Amygdala (tissue), 56 donors: ENCODE measurements at places on chromosomes 3 and 15.

DNA sequence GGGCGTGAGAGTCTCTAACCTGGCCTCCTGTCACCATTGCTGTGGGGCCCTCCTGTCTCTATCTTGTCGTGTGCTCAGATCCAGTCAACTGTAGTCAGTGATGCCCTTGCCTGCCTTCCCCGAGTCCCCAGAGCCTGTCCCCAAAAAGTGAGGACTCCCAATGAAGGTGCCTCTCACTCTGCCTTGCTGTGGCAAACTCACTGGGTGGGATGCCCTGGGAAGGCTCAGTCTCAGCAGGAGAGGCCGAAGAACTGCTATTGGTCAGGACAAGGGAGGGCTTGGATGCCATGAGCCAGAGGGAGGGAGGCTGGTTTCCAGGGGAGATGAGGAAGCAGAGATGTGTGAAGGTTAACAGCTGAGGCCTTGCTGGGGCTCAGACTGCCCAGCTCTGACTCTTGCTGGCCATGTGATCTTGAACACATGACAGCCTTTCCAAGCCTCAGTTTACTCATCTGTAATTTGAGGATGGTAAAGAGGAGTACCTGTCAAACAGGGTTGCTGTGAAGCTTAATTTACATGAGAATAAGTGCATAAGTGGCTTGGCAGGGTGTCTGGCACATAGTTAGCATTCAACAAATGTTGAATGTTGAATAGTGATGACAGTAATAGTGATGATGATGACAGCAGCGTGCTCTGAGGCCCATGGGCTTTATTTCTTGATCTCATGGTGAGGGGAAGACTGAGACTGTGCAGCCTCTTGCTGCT, 8.2 kb downstream of the KY start:
- no peak for DNase-seq

DNA sequence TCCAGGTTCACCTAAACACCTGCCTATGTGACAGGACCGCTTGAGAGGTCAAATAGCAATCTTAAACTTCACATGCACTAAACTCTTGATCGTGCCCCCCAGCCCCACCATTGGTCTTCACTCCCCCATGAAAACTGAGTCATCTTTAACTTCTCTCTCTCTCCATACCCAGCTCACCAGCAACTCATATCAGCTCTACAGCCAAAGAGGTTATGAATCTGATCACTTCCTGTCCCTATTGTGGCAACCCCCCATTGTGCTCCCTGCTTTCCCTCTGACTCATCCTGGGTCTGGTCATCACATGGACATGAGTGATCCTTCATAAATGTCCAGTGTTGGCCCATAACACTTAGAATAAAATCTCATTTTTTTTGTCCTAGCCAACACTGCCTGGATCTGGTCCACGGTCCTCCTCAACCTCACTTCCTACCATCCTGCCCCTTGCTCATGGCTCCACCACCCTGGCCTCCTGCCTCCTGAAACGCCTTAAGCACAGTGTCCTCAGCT, 103.4 kb upstream of the HACD2 start:
- no peak for DNase-seq

- DNase-seq = no peak
These were observed 49.7 kb upstream of the POMGNT2 start for GRCh38 chr3:43155464-43156121.

GRCh38 chr3:140736863-140737460, 59.1 kb downstream of the TRIM42 start:
- peak; percentile 25 for DNase-seq

DNA sequence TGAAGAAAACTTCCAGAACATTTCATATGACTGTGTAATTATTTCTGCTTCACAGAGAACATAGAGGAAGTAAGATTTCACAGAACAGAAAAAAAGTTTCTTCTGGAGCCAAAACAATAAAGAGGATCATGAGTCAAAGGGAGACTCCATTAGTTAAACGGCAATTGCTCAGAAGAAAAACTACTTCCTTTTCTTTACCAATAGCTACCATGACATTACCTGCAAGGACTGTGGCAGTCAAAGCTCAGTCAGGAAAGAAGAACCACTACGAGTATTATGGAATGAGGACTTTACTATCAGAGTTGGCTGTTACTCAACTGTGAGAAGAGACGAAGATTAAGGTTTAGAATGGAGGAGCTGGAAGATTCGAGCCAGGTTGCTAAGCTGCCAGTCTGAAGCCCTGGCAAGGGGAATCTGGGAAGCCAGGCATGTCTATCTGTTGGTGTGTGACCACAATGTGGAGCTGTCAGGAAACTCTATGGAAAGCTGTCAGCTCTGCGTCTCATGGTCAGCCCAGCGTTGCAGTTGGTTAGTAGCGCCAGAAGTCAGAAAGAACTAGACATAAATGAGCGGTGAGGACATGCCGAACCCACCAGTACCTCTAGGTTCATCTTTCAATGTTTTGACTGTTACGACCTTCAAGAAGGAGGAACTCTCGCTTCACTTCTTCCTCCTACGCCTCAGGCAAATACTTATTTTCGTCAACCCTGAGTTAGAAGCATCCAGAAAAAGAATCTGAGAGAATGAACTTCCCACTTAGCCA, 604.3 kb downstream of the FGF12 start:
- DNase-seq = no peak

- peak; percentile 66 for DNase-seq
These were observed 11.8 kb downstream of the TNK2 start for GRCh38 chr3:195896361-195897080.

- no peak for DNase-seq
These were observed 16.3 kb upstream of the MB21D2 start for GRCh38 chr3:192933779-192934460.

- DNase-seq = no peak
These were observed 49.1 kb upstream of the TMEM158 start for GRCh38 chr3:45275006-45275704.

DNA sequence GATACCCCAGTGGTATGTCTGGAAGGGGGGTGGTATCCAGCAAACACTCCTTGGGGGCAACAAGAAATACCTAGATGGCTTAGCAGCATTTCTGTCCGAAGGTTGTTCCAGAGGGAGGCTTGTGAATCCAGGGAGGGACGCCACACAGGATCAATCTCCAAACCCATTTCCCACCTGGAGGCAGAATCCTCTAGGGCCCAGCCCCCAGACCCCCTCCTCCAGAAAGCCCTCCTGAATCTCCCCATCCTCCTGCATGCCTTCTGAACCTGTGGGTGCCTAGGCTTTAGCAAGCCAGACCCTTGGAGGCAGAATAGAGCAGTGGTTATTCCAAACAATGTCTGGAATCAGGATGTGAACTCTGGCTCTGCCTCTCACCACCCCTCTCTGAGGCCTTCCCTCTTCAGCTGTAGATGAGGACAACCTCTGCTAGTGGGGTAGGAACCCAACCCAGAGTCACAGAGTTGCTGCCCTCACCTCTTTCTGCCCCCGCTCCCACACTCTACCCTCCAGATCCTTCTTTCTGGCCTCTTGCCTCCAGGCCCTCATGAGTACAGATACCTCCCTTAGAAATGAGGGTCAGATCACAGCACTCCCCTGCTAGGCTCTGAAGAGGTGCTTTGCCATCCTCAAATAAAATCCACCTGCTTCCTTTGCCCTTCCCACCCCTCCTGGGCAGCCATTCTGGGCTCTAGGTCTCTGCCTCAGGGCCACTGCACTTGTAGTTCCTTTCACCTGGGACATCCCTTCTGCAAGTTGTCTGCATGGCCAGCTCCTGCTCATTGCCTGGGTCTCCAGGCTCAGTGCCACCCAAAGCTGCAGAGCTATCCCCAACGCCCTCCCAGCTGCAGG, 8.1 kb downstream of the CISH start:
- DNase-seq = no peak

DNA sequence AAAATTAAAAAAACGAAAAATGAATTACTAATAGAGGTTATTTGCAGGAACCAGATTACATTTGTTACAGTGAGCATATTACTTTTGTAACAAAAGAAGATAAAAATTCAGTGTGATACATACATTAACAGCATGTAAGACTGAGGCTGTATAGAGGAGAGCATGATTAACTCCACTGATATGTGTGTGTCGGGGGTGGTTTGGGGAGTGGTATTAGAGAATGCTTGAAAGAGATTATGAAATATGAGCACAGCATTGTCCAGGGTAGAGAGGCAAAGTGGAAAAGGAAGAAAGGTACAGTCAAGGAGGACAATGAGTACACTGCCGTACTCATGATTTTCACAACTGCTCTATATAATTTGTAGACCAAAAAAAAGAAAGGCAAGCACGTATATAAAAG, 62.9 kb upstream of the LRRFIP2 start:
- DNase-seq = no peak

DNA sequence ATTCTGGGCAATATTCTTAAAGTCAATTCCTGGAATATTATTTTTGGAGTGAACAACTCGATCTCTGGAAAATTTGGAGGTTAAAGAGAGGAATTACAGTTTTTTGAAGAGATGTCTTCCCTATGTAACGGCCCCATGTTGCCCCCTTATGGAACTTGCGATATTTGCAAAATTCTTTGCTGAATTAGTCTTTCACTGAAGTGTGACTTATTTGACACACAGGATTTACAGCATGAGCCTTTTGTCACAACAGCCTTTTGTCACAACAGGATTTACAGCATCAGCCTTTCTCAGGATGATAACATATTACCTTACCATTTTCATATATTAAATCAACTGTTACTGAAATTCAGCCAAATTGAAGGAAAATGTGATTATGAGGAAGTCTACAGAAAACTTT, 37.8 kb upstream of the SPTSSB start:
- no peak for DNase-seq

DNA sequence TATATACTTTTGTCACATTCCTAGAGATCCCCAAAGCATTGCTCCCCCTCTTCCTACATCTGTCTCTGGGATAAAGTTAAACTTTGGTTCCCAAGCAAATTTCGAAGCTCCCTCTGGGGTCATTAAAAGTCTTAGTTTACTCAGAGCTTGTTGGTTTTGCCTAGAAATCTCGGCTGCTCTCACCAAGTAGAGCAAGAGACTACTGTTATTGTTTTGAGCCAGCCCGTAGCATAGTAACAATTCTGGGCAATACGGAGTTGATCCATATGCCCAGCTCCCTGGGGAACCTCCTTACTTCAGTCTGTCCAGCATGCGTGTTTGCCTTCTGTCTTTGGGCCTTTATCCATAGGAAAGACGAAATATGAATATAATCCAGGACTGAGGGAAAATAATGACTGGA, 10.0 kb upstream of the P3H2 start:
- no peak for DNase-seq

GRCh38 chr15:67955252-67955651, 98.9 kb upstream of the PIAS1 start:
- no peak for DNase-seq

- no peak for DNase-seq
These were observed 110.9 kb downstream of the MYRIP start for GRCh38 chr3:39920271-39920670.

DNA sequence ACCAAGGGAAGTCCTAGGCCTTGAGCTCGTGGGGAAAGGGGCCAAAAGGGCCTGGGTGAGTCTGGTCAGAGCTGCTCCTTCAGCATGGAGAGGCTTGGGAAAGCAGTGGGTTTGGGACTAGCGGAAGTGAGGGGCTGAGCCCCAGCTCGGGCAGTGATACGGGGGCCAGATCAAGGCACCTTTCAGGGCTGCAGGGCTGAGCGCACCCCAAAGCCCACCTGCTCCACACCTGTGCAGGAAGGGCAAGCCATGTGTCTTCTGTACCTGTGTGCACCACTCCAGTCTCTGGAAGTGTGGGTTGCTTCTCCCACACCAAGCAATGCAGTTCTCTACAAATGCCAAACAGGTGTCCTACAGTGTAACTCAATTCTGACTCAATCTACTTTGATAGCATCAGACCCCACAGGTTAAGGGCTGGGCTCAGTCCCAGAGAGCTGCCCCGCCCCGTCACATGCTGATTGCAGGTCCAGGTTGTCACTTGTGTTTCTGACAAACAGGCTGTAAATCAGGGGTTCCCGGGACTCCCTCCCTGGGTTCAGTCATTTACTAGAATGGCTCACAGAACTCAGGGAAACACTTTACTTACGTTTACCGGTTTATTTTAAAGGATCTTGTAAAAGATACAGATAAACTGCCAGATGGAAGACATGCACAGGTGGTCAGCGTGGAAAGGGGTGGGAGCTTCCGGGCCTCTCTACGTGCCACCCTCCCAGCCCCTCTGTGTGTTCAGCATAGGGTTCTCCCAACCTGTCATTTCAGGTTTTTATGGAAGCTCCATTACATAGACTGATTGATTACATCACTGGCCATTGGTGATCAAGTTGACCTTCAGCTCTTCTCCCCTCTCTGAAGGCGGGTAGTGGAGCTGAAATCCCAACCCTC, 28.8 kb upstream of the KLF13 start:
- DNase-seq = no peak

DNA sequence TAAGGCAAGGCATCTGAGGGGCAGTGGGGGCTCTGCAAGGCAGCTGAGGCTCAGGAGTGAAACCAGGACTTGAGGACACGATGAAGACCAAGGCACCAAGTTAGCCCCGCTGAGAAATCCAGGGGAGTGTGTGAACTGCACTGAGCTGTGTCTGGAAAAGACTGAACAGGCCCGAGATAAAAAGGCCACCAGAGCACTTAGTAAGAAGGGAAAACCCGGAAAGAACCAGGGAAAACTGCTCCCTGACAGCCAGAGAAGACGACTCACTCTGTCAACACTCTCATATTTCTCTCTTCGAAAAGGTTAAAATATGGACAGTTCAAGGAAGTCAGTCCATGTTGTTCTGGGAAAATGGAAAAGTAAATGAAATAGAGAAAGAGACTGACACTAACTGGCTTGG, 109.0 kb downstream of the SEC22A start:
- DNase-seq = no peak

DNA sequence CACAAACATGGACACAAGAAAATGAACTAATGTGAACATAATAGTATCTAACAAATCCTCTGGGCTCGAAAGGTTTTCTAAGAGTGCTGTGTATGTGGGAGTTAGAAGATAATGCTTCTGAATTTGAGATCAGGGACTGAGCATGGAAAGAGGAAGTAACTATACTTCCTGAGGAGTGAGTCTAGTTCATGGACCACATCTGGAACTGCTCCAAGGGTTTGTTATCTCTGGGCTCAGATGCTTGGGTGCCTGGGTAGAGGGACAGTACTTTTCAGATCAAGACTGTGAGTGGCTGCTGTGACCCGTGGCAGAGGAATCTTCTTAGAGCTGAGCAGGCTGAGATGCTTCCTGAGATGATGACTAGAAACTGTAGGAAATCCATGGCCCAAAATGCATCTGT, 28.5 kb downstream of the TBC1D23 start:
- no peak for DNase-seq

DNA sequence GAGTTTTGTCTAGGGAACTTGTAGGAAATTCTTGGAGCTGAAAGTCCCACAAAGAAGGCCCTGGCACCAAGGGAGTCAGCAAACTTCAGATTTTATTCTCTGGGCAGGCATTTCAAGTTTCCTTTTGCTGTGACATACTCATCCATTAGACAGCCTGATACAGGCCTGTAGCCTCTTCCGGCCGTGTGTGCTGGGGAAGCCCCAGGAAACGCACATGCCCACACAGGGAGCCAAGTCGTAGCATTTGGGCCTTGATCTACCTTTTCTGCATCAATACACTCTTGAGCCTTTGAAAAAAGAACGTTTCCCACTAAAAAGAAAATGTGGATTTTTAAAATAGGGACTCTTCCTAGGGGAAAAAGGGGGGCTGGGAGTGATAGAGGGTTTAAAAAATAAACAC, 15.0 kb downstream of the TIGIT start:
- no peak for DNase-seq
